ENCODE measurements at places on chromosomes 11 and 22. TPM values are rescaled to one million over a fixed set of nuclear protein-coding genes. Genes with fewer than 3 reads are reported as not detected.

Gene TMEM191C
- 1.1 TPM for polyA plus RNA-seq

Gene KIF18A
- 0.10 TPM for polyA plus RNA-seq

Gene TMEM126A
- polyA plus RNA-seq: 64.9 TPM

Gene SMTN
- 50.0 TPM for polyA plus RNA-seq

Gene PNPLA5
- not detected for polyA plus RNA-seq

Gene MICALL1
- 9.1 TPM for polyA plus RNA-seq

Gene OR8G1
- not detected for polyA plus RNA-seq

Gene CCND1
- 36.9 TPM for polyA plus RNA-seq

Data from adipose tissue (tissue), 3 donors.